KBM-7 (cell line): ENCODE measurements at places on chromosomes 7 and 10.

DNA sequence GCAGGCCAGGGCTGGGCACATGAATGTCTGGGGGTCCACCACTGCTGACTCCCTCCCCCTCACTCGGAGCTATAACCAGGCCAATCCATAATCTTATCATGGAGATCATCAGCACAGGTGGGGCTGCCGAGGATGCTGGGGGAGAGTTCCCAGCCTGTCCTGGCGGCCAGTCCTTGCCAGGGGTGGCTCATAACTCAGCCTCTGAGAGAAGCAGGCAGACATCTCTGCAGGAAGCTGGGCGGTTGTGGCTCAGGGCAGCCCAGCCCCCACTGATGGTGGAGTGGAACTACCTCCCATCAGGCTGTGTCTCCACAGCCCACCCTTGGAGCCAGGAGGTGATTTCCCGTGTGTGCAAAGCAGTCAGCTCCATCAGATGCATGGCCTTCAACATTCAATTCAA is 109.4 kb upstream of the ZNF92 start:
- DNase-seq = no peak

GRCh38 chr7:18041191-18041590 is 13.5 kb upstream of the PRPS1L1 start:
- no peak for DNase-seq

DNA sequence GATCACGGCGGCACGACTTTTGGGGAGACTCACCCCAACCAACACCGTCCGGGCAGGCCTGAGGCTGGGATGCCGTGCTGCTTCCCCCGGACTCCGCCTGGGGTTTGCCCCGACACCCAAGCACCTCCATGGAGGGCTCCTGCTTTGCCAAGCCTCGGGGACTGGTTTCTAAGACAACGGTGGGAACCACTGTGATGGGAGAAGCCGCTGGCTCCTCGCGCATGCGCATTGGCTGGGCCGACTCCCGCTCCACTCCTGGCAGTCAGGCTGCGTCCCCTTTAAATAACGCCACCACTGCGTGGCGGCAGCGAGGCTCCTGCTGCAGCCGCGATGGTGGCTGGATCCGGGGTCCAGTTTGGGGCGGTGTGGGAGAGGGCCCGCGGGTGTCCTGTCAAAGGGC is 201.0 kb downstream of the ZNF716 start:
- no peak for DNase-seq

- DNase-seq = no peak
These were observed 399.7 kb downstream of the CDC14C start for GRCh38 chr7:49324040-49324439.

GRCh38 chr7:23298141-23298881 is 828 bp upstream of the MALSU1 start:
- DNase-seq = no peak

- no peak for DNase-seq
These were observed 507.0 kb upstream of the KLF6 start for GRCh38 chr10:4291990-4292389.

GRCh38 chr7:114851406-114852061 is 70.4 kb upstream of the MDFIC start:
- DNase-seq = no peak

- DNase-seq = no peak
These were observed 352.6 kb downstream of the PRPF18 start for GRCh38 chr10:13939391-13939790.
